ENCODE measurements at places on chromosomes 16 and 17. TPM values are rescaled to one million over a fixed set of nuclear protein-coding genes. Genes with fewer than 3 reads are reported as not detected.

DNA sequence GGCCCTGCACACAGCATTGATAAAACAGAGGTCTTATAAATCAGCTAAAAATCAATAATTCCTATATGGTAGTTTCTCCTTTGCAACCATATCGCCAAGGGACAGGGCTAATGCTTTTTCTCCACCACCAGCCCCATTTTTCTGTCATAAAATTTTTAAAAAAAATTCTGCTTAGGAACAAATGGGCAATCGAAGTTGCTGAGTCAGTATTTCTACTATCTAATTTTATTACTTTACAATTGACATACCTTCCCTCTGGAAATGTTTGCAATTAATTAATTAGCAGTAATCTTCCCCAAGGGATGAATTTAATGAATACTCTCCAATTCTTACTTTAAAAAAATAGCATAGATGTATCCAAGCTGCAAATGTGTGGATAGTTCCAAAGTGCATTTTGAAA, 1.7 kb upstream of the IRX6 start:
- no peak for DNase-seq
- H3K27ac ChIP-seq, result no peak overlapping the region
- peaks cover 9% of the 10 kb centered on the region for H3K27me3 ChIP-seq

AOC2 gene
- total RNA-seq, result 1.2 TPM

RAMP2 gene
- 55.7 TPM for total RNA-seq

GABARAP gene
- 477 TPM for total RNA-seq

- no peak for DNase-seq
- no peaks in the 10 kb centered on the region for H3K4me1 ChIP-seq
- no peaks in the 10 kb centered on the region for H3K36me3 ChIP-seq
- no peak overlapping the region for H3K4me3 ChIP-seq
Observed at GRCh38 chr16:49562228-49562627, 188.6 kb downstream of the C16orf78 start.

DNA sequence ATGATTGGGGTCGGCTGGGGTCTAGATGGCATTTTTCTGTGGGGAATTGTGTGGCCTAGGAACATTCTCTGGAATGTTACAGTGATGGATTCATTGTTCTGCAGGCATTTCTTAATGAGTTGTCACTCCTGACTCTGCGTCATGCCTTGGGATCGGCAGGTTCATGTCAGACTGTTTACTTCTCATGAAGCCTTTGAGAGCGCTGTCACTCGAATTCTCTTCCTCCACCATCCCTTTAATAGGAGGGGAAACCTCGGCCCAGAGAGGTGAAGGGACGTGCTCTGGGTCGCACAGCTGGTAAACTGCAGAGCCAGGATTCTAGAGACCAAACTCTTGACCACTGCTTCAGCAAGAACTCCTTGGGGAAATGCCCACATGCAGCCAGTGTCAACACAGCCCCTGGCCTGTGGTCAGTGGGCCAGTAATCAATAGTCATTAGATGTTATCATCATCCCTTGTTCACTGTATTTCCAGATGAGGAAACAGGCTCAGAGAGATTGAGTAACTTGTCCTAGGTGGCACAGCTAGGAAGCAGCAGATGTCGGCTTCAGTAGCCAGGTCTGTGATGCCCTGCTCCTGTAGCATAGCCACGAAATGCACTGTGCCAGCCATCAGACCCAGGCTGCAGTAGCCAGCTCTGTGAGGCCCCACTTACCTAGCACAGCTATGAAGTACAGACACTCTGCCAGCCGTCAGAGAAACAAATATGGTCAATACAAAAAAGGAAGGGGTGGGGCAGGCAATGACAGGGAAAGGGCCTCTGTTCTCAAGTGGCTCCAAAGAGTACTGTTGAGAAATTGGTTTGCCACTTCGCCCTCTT, 259.0 kb downstream of the CPPED1 start:
- H3K4me1 ChIP-seq, result no peaks in the 10 kb centered on the region
- no peak overlapping the region for H3K27ac ChIP-seq
- H3K4me3 ChIP-seq, result no peak overlapping the region
- H3K36me3 ChIP-seq, result no peaks in the 10 kb centered on the region

OR3A3 gene
- total RNA-seq, result not detected

DNA sequence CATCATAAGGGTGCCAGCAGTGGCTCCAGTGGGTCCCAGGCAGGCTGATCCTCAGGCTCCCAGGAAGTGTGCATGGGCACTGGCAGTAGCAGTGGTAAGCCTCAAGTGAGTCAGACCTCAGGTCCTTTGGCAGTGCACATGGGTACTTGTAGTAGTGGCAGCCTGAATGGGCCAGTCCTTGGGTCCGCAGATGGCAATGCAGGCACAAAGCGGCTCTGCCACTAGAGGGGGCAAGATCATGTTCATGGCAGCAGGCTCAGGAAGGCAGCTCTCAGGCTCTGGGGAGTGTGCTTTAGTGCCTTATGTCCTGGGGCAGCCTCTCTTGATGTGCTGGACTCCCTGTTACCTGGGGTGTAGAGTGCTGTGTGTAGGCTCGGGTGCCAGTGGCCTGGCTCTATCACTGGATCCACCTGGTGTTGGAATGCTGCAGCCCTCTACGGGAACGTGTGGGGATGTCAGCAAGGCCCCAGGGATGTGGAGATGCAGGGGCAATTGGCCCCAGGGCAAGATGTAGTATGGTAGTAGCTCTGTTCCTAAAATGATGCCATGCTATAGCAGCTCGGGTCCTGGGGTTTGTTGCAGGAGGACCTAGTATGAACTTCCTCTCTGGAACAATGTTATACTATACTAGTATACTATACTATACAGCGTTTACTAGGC, 11.0 kb downstream of the ACSM3 start:
- H3K27me3 ChIP-seq, result no peaks in the 10 kb centered on the region
- peak; percentile 46 for DNase-seq
- no peaks in the 10 kb centered on the region for H3K36me3 ChIP-seq
- H3K27ac ChIP-seq, result no peak overlapping the region
- H3K4me1 ChIP-seq, result no peaks in the 10 kb centered on the region
- no peak overlapping the region for H3K4me3 ChIP-seq

DNA sequence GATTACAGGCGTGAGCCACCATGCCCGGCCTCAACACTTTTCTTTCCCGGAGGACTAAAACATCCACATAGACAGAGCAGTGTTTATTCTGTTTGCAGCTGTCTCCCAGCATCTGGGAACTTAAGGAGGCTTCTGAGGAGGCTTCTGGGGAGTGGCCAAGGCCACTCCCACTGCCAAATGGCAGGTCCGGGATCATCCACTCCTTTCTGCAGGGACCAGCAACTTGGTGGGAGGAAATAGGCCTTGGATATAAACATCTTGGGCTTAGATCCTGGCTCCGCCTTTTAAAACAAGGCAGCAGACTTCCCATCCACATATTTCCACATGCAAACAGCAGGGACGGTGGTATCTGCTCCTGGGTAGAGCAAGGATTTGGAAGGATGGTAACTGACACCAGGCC, 14.1 kb upstream of the SPATA32 start:
- H3K4me1 ChIP-seq, result peaks cover 10% of the 10 kb centered on the region
- no peak overlapping the region for H3K4me3 ChIP-seq
- no peak overlapping the region for H3K27ac ChIP-seq
- DNase-seq, result no peak
- peaks cover 20% of the 10 kb centered on the region for H3K36me3 ChIP-seq
- H3K27me3 ChIP-seq, result no peaks in the 10 kb centered on the region

CHST5 gene
- total RNA-seq, result 0.13 TPM

DNA sequence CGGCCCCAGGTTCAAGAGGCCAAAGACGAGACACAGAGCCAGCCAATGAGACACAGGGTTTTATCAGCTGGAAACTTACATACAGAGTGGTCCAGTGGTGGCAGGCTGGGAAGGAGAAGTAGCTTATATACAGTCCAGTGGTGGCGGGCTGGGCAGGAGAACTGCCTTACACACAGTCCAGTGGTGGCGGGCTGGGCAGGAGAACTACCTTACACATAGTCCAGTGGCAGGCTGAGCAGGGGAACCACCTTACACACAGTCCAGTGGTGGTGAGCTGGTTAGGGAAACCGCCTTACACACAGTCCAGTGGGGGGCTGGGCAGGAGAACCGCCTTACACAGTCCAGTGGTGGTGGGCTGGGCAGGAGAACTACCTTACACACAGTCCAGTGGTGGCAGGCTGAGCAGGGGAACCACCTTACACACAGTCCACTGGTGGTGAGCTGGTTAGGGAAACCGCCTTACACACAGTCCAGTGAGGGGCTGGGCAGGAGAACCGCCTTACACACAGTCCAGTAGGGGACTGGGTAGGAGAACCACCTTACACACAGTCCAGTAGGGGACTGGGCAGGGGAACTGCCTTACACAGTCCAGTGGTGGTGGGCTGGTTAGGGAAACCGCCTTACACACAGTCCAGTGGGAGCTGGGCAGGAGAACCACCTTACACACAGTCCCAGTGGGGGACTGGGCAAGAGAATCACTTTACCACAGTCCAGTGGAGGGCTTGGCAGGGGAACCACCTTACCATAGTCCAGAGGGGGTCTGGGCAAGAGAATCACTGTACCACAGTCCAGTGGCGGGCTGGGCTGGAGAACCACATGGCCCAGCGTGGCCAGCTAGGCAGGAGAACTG, 90.9 kb downstream of the GAS7 start:
- no peaks in the 10 kb centered on the region for H3K27me3 ChIP-seq
- H3K27ac ChIP-seq, result no peak overlapping the region
- no peaks in the 10 kb centered on the region for H3K36me3 ChIP-seq
- H3K4me1 ChIP-seq, result peaks cover 4% of the 10 kb centered on the region
- H3K4me3 ChIP-seq, result no peak overlapping the region

MAPT gene
- 2.9 TPM for total RNA-seq

MT1G gene
- total RNA-seq, result 33.6 TPM

DHX58 gene
- 27.5 TPM for total RNA-seq

DNA sequence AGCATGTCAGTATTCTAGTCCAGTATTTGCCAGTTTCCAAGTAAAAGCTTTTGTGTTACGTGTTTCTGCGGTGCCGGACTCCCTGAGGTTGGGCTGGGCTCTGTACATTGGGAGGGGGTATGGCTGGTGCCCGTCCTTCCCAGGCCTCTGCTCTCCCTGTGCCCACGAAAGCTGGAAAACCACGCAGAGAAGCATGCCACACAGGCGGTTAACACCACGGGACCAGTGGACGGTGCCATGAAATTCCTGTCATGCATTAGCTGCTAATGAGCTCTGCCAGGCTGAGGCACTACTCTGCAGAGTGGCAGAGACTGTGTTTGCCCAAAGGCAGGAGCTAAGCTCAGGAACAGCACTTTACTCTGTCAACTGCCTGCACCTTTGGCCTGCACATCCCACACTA, 8.1 kb downstream of the SMIM5 start:
- peak overlapping the region; percentile 43 for H3K4me3 ChIP-seq
- H3K27me3 ChIP-seq, result no peaks in the 10 kb centered on the region
- peaks cover 2% of the 10 kb centered on the region for H3K4me1 ChIP-seq
- no peak for DNase-seq
- peak overlapping the region; percentile 82 for H3K27ac ChIP-seq
- no peaks in the 10 kb centered on the region for H3K36me3 ChIP-seq

KRTAP3-1 gene
- not detected for total RNA-seq

DNA sequence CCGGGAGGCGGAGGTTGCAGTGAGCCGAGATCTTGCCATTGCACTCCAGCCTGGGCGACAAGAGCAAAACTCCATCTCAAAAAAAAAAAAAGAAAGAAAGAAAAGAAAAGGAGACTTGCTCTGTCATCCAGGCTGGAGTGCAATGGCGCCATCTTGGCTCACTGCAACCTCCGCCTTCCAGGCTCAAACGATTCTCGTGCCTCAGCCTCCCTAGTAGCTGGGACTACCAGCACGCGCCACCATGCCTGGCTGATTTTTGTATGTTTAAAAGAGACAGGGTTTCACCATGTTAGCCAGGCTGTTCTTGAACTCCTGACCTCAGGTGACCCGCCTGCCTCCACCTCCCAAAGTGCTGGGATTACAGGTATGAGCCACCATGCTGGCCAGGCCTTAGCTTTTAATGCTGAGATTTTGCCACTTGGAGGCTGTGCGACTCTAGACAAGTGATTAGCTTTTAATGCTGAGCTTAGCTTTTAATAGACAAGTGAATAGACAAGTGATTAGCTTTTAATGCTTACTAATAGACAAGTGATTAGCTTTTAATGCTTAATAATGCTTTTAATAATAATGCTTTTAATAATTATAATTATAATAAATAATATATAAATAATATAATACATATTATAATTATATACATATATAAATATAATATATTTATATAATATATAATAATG, 9.6 kb downstream of the LDAF1 start:
- DNase-seq, result peak; percentile 14
- no peak overlapping the region for H3K4me3 ChIP-seq
- no peak overlapping the region for H3K27ac ChIP-seq

DNA sequence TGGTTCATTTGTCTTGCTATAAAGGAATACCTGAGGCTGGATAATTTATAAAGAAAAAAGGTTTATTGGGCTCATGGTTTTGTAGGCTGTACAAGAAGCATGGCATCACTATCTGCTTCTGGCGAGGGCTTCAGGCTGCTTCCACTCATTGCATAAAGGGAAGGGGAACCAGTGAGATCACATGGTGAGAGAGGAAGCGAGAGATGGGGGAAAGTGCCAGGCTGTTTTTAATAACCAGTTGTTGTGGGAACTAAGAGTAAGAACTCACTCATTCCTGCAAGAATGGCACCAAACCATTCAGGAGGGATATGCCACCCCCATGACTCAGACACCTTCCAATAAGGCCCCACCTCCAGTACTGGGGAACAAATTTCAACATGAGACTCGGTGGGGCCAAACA, 24.3 kb downstream of the SPECC1 start:
- H3K36me3 ChIP-seq, result no peaks in the 10 kb centered on the region
- H3K27me3 ChIP-seq, result no peaks in the 10 kb centered on the region
- no peaks in the 10 kb centered on the region for H3K4me1 ChIP-seq
- no peak overlapping the region for H3K27ac ChIP-seq
- H3K4me3 ChIP-seq, result no peak overlapping the region

GRCh38 chr17:57281887-57282286, 25.6 kb downstream of the MSI2 start:
- no peaks in the 10 kb centered on the region for H3K27me3 ChIP-seq
- H3K4me3 ChIP-seq, result no peak overlapping the region
- no peaks in the 10 kb centered on the region for H3K4me1 ChIP-seq
- DNase-seq, result no peak

DNA sequence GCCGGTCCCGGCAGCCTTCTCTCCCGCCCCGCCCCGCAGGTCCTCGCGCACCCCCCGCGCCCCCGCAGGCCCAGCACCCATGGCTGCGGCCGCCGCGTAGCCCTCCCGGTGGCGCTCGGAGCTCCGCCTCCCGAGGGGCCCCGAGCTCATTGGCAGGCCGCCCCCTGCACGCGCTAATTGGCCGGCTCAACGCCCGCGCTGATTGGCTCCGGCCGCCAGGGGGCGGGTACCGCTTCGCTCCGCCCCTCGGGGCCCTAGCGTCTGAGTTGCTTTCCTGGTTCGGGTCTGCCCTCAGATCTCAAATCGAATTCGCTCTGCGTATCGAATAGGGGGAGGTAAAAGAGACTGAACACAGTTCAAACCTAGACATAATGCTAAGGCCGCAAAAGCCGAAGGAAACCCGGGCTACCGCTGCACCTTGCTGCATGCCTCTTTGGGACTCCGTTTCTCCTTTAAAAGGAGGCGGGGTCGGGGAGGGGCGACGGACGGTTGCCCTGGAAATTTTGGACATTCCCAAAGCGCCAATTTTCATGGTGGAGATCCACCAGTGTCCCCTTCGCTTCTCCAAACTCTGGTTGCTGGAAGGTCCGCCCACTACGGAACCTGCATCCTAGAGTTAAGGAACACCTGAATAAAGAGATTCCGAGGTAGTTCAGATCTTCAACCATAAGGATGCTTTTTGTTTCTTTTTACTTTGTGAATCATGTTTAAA, at the start of gene DEXI:
Gene DEXI, minus strand, starts transcription at position 117 of the 712 bp plus-strand sequence. CDS start 463 bp downstream, outside the sequence.
- H3K36me3 ChIP-seq, result no peaks in the 10 kb centered on the region
- H3K4me1 ChIP-seq, result peaks cover 67% of the 10 kb centered on the region
- peak within 1 kb of the TSS; percentile 75 for H3K27ac ChIP-seq
- peak within 1 kb of the TSS; percentile 81 for H3K4me3 ChIP-seq
- H3K27me3 ChIP-seq, result no peaks in the 10 kb centered on the region

DCTN5 gene
- 60.5 TPM for total RNA-seq
